Epithelial cell of proximal tubule (primary cell): ENCODE measurements at places on chromosomes 4 and X.
A peak's percentile ranks its signal among the peaks of the same experiment; 100 is the strongest.

DNA sequence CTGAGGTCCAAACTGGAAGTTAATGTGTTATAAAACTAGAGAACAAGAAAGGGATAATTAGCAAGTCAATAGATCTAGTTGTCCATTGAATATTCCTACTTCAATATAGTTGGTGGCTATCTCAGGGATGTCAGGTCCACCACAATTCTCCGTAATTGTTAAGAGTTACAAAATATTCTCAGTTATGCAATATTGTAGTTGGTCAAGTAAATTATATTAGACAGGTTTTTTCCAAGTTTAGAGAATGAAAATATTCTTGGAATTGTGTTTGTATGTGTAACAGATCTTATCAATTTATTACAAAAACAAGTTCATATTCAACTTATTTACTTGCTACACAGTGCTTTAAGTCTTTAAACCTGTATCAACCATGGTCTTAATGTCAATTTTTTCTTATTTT lies 547.4 kb downstream of the SPRY1 start:
- DNase-seq = no peak

GRCh38 chr4:156913234-156913633 lies 58.4 kb downstream of the PDGFC start:
- DNase-seq = no peak

GRCh38 chr4:83191026-83191425 lies 76.5 kb upstream of the PLAC8 start:
- DNase-seq = no peak

- DNase-seq = peak; percentile 7
Observed at GRCh38 chr4:70471897-70472296, at the start of gene MUC7. MUC7 (plus strand) TSS chr4:70472197; CDS start chr4:70474022, 1,825 bp downstream.

DNA sequence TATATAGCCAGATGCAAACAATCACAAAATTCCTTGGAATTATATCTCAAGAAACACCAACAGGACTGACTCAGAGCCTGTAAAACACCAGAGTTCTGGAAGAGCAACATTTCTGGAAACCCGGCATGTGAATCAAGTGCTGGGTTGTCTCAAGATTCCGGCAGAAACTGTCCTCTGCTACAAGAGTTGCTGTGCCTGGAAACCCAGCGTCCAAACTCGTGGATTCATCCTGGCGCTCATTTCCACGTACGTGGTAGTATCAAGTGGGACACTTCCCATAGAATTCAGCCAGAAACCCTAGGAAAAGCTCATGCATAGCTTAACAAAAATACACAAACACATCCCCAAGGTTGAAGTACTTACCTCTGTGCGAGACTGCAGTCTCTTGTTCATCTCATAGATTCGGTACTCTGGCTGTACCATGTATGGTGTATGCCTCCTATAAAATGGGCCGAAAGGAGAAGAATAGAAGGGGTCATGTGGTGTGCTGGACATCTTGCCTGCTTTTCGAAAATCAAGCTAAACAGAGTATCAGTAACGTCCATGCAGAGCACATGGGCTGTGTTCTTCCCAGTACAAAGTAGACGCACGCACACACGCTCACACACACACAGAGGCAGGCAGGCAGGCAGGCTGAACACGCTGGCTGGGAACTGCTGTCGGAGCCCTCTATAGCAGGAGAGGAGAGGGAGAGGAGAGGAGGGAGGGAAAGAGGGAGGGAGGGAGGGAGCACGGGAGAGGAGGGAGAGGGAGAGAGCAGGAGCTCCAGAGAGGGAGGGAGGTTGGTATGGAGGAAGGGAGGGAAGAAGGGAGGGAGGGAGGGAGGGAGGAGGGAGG lies at the start of gene LDB2:
Gene LDB2, minus strand, starts transcription at position 655 of the 837 bp plus-strand sequence.
- DNase-seq = peak; percentile 23

DNA sequence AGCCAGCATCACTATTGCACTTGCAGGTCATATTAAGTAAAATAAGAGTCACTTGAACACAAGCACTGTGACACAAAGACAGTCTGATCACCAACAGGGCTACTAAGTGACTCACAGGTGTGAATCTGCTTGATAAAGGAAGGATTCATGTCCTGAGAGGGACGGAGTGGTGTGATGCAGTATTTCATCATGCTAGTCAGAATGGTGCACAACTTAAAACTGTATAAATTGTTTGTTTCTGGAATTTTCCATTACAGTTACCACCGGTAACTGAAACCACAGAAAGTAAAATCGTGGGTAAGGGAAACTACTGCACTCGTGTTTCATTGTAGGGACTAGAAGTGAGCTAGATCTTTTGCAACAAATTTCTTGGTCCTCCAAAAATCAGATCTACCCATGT lies 109.7 kb downstream of the ELOVL6 start:
- no peak for DNase-seq

DNA sequence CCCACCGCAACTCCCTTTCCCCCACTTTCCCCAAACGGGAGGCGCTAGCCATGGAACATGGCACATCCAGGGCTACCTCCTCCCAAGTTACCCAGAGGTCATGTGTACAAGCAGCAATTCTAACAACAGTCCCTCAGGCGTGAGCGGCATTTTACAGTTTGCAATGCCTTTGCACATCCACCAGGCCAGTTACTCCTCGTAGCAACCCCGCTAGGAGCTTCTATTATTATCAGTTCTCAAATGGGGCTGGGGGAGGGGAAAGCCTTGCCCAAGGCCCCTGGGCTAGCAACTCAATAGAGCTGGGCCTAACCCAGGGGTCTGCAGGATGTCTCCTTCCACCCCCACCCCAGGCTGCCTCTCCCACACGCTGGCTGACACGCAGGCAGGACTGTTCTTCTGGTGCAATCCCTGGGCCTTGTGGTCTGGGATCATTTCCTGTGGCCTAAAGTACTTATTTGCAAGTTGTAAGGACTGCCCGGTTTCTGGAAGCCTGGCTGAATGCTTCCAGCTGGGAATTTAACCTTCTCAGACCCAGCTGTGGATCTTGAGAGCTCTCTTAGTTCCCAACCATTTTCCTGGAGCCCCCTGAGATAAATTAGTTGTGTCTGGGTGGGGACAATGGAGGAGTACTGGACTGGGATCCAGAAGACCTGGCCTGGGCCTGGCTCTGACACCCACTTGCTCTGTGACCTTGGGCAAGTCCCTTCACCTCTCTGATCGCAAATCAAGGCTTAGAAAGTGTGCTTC lies 27.7 kb downstream of the PJA1 start:
- DNase-seq = no peak

GRCh38 chr4:14771504-14772175 lies 230.6 kb upstream of the CPEB2 start:
- DNase-seq = no peak

- DNase-seq = no peak
Observed at GRCh38 chr4:174324725-174325124, 41.0 kb downstream of the CEP44 start.

GRCh38 chr4:172142281-172142741 lies 329.1 kb downstream of the GALNTL6 start:
- peak; percentile 20 for DNase-seq

- no peak for DNase-seq
Observed at GRCh38 chr4:8250227-8250626, 19.3 kb upstream of the HTRA3 start.

GRCh38 chr4:171636606-171637005 lies 176.6 kb upstream of the GALNTL6 start:
- no peak for DNase-seq

- no peak for DNase-seq
Observed at GRCh38 chr4:88001871-88002270, 5.6 kb upstream of the PKD2 start.

DNA sequence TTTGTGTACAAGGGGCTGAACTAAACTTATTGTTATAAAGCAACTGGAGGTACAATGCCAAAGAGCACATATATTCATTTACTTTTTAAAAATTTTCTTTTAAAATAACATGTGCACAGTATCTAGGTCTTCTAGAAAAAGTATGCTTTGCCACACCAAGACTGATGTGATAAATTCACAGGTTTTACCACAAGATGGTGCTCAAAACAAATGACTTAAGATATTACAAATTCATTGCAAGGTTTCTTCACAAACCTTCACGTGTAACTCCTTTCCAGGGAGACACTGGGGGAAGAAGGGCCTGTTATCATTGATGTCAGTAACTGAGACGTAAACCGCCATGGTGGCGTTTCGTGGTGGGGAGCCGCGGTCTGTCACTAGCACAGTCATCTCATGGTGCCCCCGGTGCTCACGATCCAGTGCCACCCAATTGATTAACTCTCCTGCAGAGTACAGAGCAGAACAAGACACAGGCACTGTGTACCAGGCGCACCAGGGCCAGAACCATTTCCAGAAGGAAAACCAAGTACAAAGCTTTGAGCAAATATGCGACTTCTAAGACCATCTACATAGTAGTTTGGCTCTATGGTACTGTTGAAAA lies 162.2 kb downstream of the DCHS2 start:
- peak; percentile 3 for DNase-seq

DNA sequence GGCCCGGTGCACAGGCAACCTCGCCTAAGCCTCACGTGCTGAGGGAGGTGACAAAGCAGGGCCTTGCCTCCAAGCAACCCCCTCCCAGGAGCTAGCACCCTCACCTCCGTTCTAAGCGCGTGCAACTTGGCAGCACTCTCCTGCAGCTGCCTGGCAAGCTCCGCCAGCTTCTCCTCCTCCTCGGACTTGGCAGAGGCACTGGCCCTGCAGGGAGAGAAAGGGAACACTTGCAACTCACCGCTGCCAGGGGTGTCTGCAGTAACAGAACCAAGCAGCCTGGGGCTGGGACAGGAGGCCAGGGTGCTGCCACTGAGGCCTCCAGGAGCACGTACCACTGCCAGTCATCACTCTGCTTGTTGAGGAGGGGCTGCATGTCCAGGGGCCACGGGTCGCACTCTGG lies 10.3 kb upstream of the TREX2 start:
- DNase-seq = no peak

DNA sequence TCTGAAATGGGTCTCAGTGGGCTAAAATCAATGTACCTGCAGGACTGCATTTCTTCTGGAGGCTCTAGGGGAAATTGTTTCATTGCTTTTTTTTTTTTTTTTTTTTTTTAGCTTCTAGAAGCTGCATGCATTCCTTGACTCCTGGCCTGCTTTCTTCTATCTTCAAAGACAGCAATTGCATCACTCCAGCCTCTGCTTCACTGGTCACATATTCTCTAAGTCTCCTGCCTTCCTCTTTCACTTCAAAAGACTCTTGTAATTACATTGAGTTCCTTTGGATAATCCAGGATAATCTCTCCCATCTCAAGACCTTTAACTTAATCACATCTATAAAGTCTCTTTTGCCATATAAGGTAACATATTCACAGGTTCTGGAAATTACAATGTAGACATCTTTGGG lies 11.3 kb upstream of the PCYT1B start:
- no peak for DNase-seq

DNA sequence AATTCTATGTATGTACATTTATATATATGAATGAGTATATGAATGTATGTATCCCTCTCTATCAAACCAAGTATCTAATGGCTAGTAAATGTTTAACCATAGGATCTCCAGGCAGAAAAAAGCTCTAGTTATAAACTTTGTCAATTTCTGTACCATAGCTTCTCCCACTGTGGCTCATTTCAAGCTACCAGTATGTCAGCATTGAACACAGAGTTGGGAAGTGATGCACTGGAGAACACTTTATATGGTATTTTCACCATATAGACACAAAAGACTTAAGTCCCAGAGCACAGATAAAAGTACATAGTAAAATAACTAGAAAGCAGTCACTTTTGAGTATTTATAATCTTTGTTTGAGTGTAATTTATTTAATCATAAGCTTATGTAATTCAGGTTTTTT lies 53.9 kb upstream of the ATP8A1 start:
- DNase-seq = no peak

DNA sequence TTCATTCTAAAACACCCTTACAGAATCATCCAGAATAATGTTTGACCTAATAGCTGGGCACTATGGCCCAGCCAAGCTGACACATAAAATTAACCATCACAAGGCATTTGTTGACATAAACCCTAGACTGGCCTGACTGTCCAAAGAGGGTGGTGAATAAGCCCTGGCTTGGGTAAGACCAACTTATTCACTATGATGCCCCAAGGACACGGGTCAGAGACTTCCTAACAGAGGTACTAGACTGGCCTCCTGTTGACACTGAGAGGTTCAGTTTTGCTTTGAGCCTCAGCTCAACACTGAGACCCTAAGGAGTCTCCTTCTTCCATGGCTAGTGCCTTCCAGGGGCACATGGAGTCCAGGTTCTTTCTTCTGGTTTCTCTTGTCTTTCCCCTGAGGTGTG lies 21.3 kb downstream of the FGF2 start:
- peak; percentile 63 for DNase-seq

GRCh38 chr4:44257461-44257860 lies 191.1 kb downstream of the KCTD8 start:
- DNase-seq = no peak
